ENCODE measurements at places on chromosomes 7 and 10.
A peak's percentile ranks its signal among the peaks of the same experiment; 100 is the strongest.

GRCh38 chr7:128266529-128266882 is 25.4 kb downstream of the LEP start:
- DNase-seq, result no peak

GRCh38 chr7:29565982-29566746 is 2.5 kb downstream of the PRR15 start:
- DNase-seq, result no peak

DNA sequence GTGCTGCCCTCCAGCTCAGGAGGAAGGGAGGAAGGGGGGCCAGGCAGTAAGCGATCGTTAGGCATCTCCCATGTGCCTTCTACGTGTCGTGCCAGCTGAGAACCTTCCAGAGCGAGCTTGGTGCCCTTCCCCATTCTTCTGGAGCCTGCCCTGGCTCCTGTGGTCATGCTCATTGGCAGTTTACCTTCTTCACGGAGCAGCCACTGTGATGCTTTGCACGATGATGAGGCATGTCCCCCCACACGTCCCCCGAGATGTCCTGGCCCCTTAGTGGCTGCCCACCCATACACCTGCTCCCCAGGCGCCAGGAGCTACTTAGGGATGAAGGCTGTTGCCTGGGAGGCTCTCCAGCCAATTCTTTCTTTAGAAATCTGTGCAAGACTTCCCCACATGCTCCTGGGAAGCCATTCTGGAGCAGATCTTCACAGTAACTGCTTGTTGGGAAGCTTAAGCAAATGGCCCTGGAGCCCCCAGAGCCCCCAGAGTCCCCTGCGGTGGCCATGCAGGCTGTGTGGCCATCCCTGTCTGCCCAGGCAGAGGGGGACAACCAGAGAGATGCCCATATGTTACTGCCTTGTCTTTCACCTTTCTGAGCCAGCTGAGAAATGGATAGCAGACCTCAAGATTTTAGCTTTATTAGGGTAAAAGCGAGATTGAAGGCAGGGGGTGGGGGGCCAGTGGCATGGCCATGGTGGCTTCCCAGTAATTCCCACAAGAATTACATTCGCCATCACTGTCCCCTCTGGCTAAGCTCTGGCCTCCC is 199.0 kb downstream of the EBF3 start:
- DNase-seq, result no peak

DNA sequence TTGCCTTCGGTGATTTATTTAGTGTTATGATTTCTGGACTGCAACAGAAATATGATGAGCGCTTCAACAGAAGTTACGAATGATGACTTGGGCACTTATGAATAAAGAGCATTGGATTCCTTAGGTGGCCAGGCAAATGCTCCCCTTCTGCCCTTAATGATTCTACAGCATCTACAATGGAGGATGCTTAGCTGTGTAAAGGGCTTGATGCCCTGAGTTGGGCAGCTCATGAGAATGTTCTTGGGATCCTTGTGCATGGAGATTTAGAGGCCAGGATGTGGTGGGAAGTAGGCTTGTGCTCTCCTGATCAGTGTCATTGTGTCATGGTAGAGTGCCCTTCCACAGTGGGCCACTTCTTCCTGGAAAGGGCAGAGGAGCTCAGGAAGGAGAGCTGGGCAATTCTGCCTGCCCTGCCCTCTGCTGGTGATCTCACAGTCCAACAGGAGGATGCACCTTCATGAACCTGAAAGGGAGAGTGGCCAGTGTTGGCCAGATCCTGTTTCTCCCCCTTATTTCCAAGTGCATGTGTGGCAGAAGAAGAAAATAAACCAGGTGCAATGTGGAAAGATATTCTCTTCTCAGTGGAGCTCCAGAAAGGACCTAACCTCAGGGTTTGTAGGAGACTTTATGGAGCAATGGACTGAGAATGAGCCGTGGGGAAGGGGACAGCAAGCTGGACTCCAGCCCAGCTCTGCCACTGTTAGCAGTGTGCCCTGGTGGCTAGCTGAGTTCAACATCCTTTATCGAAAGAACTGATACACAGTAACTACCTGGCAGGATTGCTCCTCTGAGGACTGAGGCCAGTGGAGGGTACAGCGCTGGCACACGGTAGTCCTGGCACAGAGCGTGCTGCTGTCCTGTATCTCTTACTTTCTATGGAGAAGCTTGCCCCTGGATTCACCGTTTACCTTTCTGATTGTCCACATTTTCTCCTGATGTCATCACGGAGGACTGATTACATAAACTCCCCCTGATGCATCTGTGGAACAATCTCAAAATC is 182.9 kb downstream of the BMPER start:
- DNase-seq, result no peak

GRCh38 chr7:110914263-110914662 is 176.7 kb upstream of the LRRN3 start:
- no peak for DNase-seq

DNA sequence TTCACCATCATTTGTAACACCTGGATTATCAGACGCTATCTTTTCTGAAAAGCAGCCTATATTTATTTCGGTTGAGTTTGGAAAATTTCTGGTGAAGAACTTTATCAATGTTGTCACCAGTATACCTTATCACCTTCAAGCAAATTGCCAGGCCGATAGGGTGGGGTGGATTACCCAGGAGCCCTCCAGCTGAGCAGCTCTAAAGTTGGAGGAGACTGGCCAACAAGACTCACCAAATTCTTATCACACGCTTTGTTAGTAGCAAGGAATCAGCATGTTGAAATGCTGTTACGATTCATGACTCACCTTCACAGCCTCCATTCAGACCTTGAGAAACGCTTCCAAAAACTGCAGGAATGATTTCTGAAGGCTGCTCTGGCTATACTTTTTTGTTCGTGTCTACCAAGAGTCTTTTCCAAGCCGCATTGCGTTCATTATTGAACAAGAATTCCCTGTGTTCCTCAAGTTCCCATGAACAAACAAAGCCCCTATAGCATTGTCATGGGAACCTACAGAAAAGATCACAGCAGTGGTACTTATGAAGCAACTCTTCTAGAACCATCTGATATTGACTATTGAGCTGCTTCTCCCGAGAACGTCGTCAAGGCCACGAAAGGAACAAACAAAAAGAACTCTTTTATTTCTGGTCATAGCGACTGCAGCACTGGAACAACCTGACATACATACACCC is 291.4 kb downstream of the SFMBT2 start:
- DNase-seq, result no peak

- peak; percentile 24 for DNase-seq
Observed at GRCh38 chr7:130721486-130722277, 12.3 kb downstream of the KLF14 start.

DNA sequence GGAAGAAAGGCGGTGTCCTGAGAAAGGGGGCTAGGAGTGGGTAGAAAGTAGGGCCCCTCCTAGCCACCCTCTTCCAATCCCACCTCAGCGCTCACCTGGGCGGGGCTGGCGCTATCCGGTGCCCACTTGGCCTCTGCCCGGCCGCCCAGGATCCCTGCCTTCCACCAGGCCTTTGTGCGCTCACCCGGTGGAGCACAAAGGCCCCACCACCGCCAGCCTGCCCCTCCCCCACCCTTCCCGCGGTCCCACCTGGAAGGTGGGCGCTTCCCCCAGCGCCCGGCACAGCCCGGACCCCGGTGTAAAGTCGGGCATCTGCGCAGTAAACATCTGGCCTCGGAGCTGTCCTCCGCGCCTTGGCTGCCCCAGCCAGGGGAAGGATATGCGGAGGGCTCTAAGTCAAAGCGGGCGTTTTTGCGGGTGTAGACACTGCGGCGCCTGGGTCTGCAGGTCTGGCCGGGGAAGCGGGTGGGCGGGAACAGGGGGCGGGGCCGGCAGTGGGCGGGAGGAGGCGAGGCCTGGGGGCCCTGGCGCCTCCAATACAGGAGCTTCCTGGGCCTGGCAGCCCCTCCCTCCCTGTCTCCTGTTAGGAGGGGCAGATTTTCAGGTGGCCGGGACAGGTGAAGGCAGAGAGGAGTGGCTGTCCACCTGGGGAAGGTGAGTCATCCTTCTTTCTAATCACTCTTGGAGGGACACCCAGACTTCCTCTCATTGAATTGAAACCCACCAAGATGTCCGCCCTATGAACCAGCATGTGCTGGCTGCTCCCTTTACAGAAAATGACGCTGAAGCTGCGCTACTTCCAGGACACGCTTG is 49.3 kb downstream of the PNLIPRP2 start:
- DNase-seq, result no peak

DNA sequence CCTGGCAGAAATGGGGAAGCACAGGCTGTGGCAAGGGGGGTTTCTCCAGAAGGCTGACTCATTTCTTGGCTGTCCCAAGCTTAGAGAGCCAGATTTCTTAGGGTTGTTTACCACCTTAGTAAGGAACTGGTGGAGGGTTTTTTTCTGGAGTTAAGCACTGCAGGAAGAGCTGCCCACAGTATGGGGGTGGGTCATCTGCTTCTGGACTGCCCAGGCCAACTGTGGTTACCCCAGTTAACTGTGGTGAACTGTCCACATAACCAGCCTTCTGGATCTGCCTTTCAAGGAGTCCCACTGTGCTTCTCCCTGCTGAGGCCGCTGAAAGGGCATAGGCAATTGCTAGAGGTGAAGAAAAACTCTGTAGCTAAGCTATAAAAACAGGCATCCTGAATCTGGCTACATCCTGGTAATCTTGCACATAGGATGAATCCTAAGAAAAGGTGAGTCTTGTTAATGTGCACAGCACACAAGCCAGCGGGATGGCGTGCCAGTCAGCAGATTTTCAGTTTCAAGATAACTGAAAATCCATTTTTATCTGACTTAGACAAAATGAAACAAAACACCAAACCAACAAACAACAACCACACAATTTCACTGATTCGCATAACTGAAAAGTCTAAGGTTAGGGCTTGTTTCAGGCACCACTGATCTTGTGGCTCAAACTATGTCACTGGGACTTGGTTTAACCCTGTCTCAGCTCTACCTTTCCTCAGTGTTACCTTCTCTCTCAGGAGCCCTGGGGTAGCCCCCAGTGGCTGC is 21.6 kb upstream of the TSPAN33 start:
- no peak for DNase-seq

DNA sequence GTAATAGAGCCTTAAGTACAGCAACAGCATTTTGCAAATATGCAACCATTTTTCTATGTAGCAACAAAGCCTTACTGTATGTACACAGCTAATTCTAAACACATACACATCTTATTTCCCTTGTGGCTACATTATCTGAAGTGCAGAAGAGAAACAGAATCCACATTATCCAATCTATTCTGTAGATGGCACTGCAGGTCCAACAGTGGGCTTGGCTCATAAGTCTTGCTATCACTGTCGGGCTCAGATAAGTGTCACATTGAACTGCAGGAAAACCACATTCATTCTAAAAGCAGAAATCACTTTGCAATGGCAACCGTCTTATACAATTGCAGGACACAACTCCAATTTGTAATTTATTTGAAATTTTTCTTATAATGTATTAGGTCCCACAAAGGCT is 109.8 kb upstream of the NOBOX start:
- DNase-seq, result peak; percentile 12

- no peak for DNase-seq
Observed at GRCh38 chr10:132296666-132297443, 10.9 kb downstream of the STK32C start.
